ENCODE measurements at places on chromosomes 4 and X.

GRCh38 chr4:69760455-69760854, at the start of gene SULT1B1:
Gene SULT1B1 (minus strand): TSS chr4:69760620. CDS start chr4:69755217, 5,403 bp downstream.
- DNase-seq, result no peak

DNA sequence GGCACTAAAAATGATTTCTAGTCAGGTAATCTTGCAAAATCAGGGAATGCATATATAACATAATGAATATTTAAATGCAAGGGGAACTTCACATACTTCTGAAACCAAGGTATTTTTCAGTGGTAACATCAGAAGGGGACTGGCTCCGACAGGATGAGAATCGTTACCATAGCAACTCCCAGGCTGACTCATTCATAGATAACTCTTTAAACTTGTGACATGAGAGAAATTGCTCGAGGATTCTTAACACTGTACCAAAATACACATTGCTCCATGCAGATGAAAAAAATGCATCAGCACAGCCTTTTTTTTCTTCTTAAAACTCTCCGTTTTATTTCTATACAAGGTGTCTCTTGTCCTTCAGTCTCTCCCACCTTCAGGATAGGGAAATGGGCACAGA, 114.3 kb downstream of the GABRB1 start:
- DNase-seq, result no peak

- no peak for DNase-seq
Measured at GRCh38 chrX:130524476-130525194, 122.8 kb downstream of the RBMX2 start.

GRCh38 chr4:146333187-146333894, 119.0 kb downstream of the REELD1 start:
- no peak for DNase-seq

- no peak for DNase-seq
Measured at GRCh38 chr4:48015678-48016077, 803 bp downstream of the CNGA1 start.

- no peak for DNase-seq
Measured at GRCh38 chr4:178976861-178977260, 1534.6 kb upstream of the AGA start.

DNA sequence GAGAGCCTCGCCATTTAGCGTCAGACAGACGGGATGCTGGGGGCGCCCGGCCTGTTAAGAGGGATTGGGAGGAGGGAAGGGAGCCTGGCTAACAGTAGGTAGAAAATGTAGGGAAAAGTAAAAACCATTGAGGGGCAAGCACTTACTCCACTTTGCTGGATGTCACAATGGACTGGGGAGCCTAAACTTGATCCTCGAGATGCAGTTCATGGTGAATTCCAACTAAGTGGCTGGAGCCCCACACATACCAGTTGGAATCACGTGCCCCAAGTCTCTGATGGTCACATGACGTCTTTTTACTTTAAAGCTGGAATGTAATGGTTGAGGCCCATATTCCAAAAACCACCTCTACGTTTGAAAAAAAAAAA, 1.5 kb downstream of the PLS3 start:
- DNase-seq, result no peak

DNA sequence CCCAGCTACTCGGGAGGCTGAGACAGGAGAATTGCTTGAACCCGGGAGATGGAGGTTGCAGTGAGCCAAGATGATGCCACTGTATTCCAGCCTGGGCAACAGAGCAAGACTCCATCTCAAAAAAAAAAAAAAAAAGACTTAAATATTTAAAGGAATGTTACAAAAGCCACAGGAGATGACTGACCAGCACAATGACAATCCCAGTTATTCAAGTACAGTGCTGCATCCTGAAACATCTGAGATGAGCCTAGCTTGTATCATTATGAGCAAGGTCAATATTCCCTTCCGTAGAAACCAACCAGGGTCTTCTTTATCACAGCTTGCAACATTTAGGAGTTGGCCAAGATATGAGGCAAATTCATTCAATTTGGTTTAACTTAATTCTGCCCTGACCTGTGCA, 38.6 kb downstream of the LNX1 start:
- no peak for DNase-seq

- no peak for DNase-seq
Measured at GRCh38 chr4:157896726-157897125, 276.1 kb downstream of the GASK1B start.
